ENCODE measurements at places on chromosomes 1 and 21.

GRCh38 chr1:64515427-64515826 lies 45.5 kb downstream of the CACHD1 start:
- DNase-seq: no peak

GRCh38 chr1:119160409-119160808 lies 20.0 kb upstream of the WARS2 start:
- no peak for DNase-seq

GRCh38 chr1:167457936-167458584 lies 60.3 kb downstream of the CD247 start:
- DNase-seq: no peak

DNA sequence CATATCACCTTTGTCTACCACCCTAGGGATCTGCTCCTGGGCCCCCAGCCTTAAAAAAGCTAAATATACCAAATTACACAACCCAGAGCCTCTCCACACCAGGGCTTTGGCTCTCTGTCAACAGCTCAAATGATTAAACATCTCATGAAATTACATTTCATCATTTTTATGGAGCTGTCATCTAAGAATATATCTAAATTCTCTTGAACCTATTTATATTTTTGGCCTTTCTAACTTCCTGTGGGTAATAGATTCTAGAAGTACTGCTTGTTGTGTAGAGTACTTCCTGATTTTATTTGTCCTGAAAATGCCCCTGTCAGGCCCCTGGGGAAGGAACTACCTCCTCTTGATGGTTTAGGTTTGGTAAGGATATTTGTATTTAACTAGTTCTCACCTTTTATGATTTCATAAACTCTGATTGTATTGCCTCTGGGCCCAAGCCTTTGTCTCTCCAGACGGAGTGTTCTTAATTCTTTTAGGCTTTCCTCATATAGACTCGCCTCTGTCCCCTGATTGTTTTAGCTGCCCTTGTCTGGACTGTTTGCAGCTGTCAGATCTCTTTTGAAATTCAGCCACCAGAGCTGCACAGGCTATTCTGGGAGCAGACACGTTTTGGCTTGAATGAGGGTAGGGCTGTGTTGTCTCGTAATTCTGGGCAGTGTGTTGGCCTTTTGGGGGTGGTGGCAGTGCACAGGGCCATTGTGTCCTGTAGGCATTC lies 16.6 kb downstream of the MYOG start:
- no peak for DNase-seq

GRCh38 chr1:83641206-83641658 lies 357.7 kb downstream of the TTLL7 start:
- no peak for DNase-seq

DNA sequence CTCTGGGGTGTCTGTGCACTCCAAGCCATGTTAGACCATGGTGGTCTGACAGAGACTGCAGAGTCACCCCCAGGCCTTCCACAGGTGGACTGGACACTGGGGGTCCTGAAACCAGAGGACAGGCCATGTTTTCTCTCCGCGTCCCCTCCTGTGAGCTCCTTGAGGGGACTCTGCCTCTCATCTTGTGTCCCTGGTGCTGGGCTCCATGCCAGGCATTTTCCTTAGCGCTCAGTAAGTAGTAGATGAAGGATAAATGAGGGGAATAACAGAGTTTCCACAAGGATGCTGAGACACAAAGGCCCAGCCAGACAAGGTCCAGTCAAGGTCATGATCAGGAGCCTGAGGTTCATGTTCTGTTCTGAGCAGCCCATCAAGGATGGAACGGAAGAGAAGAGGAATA lies 57.4 kb downstream of the FAM163A start:
- no peak for DNase-seq

DNA sequence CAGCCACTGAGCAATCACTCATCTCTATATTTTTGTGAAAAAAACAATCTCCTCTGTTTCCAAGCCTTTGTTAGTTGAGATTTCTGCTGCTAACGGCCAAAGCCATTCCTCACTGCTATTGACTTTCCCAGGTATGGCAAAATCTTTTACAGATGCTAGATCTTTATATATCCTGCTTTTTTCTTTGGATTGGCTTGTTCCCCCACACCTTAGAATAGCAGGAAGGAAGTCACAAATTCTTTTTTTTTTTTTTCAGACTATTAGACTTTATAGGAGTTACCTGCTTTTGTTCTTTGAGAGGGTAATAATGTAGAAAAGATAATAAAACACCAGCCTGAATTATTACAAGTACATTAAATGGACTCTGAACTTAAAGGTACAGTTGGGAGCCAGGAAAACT lies 24.2 kb downstream of the SYF2 start:
- no peak for DNase-seq

DNA sequence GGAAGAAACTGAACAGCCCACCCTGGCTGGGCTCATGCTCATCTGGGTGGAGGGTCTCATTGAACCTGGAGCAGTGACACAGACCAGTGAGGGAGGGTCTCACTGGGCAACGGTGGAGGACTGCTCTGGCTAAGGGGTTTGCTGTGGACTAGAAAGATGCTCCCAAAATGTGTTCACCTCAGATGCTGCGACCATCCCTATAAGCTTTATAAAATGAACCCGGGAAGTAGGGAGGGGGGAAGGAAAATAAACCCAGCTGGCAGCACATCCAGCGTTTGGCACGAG lies 34.5 kb upstream of the LBR start:
- no peak for DNase-seq

DNA sequence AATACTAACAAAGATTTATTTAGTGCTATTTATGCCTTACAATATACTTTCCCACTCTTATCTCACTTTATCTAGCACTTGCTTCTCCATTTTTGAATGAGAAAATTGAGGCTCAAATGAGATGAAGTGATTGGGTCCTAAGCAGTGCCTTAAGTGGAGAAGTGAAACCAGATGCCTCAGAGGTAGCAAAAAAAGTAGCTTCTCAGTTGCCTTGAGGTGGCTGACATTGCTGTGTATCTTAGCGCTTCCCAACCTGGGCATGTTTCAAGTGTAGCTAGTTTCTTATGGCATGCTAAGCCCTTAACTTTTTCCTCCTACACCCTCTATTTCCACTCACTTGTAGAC lies 390.4 kb downstream of the OMA1 start:
- no peak for DNase-seq

DNA sequence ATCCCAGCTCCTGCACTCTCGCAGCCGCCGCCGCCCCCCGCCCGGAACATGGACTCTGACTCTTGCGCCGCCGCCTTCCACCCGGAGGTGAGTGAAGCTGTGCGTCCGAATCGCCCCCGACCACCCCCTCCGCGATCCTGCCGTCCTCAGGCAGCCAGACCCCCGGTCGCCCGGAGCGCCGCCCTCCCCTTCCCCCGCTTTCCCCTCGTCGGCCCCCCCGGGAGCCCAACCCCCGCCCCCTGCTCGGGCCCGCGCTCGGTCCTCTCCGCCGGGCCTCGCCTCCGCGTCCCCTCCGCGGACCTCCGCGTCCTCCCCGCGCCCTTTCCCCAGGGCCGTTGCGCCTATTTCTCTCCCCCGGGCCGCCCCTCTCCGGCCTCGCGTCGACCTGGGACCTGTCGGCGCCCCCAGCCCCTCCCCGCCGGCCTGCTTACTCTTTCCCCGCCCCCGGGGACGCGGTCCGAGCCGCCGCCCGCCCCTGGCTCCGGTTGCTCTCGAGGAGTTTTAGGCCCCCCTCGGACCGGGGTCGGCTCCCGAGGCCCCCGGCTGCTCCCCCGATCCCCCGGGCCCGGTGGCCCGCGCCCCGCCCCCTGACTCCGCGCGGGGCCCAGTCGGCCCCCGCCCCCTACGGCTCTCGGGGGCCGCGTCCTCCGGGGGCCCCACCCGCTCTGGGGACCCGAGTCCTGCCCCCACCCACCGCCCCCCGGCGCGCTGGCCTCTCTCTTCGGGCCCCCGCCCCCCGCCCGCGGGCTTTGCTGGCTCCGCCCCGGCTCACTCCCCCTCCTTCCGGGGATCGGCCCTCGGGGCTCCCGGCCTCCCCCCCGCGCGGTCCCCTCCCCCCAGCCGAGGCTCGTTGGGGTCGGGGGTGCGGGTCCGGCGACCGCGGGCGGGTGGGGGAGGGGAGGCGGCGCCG lies 743 bp downstream of the PHF13 start:
- DNase-seq: peak; percentile 42

GRCh38 chr1:92903765-92904164 lies 57.5 kb downstream of the DIPK1A start:
- no peak for DNase-seq

DNA sequence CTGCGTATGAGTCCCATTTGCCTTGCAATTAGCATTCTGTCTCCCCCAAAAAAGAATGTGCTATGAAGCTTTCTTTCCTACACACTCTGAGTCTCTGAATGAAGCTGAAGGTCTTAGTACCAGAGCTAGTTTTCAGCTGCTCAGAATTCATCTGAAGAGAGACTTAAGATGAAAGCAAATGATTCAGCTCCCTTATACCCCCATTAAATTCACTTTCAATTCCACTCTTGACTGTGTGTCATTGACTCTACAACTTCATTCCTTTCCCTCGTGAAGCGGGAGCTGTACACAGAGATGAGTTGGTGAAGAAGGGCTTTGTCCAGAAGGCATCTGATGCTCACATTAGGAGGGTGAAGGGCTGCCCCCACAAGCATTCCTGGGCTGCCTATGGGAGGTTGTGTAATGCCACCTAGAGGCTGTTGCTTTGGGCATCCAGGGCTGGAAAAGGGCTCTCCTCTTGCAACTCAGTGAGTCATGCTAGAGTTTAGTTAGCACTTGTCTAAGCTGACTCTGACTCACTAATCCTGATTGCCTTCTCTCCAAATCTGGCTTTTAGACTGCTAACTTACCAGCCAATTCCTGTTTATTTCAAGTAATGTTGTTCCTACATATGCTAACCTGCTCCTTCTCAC lies 1.8 kb downstream of the SPRR1B start:
- DNase-seq: no peak

- no peak for DNase-seq
Observed at GRCh38 chr1:41371630-41372599, 10.7 kb downstream of the FOXO6 start.

GRCh38 chr1:26701266-26701994 lies 5.6 kb downstream of the ARID1A start:
- DNase-seq: no peak

DNA sequence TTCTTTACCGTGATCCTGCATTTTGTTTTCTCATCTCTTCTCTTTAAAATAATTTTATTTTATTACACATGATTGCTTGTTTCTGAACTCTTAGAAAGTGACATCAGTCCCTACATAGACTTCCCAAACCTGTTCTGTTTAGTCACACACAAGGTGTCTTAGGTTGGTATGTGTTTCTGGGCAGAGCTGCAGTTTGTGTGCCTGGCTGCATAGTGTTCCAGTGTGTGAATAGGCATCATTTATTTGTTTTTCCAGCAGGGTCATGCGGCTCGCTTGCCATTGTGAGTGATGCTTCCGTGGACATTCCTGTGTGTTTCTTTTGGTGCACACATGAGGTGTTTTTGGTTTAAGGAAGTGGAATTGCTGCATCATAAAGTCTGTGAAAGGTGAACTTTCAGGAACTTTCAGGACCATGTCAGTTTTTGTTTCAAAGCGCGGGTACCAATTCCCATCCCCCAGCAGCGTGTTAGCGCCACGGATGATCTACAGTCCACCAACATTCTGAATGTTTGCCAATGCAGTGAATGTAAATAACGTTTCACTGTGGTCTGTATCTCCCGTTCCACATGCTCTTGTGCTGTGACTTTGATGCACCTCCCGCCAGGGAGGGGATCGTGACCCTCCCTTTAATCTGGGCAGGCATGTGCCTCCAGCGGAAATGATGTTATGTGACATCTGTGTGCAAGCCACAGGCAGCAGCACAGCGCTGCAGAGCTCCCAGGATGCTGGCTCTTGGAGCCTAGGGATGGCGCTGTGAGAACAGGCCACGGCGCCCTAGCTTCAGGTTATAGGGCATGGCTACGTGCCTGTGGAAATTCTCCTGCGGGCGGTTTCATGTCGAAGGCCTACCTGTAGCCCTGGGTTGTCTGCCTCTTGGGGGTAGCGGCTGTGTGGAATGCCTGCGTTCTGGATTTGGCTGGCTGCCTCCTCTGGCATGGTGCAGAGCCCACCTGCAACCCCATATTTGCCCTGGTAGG lies 144.6 kb upstream of the COL6A1 start:
- no peak for DNase-seq

GRCh38 chr1:102853136-102853535 lies 255.2 kb downstream of the COL11A1 start:
- DNase-seq: no peak

DNA sequence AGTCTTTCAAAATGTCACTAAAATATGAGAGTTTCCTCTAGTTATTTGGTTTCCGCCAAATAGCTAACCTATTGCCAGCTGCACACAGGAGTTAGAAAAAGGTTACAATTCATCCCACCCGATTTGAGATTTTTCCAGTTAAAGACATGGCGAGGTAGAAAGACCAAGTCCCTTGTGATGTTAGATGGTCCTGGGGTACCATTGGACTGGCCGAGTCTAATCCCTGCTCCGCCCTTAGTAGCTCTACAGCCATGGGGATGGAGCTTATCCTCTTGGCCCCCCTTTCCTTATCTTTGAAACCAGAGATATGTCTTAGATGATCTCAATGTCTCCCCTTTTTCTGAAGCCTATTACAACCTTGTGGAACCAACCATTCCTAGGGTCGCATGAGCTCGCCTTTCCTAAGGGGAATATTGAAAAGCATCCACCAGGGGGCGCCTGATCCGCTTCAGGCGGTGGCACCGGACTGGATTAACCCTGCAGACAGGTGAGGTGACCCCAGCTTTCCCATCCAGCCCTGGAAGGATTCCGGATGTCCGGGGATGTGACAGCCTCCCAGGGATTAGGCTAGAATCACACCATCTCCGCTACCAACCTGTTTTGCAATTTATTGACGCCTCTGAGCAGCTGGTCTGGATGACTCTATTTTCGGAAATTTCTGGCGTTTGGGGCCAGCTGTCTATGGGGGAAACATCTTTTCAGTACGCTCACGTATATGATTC lies 68.3 kb upstream of the SIM2 start:
- peak; percentile 47 for DNase-seq

GRCh38 chr21:37232274-37233018 lies 34.7 kb downstream of the VPS26C start:
- no peak for DNase-seq

DNA sequence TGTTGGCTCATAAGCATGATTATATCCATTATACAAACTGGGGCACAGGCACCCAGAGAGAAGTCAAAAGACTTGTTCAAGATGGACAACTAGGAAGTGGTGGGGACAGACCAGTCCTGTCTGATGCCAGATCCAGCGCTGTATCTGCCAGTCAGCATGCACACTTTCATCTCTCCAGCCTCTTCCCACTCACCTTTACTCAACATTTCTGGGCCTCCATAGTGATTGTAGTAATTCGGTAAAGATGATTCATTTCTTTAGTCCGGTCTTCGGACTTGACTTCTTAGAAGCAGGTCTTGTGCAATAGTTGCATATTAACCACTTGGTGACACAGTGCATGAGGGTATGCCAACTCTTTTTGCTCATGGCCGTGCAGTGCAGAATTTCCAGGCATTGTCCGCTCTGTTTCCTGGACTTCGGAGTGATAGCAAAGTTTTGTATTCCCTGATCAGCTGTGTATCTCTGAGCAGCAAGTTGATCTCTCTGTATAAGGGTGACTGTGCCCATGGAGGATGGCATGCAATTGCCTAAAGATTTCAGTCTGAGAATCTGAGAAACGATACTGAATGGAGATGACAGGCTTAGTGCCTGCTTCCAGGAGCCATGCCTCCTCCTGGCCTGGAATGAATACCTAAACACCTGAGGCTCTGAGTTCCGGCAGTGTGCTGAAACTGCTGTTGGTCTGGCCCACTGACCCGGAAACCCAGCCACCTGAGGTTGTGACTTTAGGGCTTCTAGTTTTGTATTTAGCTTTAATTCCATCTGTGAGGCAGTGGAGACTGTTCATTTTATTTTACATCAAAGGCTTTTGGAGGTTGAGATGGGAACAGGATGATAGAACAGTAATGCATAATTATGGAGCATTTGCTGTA lies 39.0 kb downstream of the GALNT2 start:
- DNase-seq: no peak
